ENCODE measurements at places on chromosomes 12 and 14.

DNA sequence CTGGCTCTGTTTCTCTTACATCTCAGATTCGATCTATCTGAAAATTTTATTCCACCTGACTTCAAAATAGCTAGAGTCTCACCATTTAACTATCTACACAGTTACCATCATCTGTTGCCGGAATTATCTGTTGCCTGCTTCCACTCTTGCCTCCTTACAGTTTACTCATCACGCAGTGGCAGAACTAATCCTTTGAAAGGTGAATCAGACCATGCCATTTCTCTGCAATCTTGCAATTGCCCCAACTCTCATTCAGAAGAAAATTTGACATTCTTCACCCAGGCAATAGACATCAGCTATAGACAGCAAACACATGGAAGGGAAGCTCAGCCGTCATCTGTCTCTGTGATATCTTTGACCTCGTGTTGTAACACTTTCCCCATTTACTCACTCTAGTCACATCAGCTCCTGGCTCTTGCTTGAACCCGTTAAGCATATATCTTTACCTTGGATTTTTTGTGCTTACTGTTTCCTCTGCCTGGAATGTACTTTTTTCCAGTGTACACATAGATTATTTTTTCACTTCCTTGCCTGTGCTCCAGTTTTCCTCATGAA lies 85.5 kb downstream of the PDE3A start:
- DNase-seq = no peak

DNA sequence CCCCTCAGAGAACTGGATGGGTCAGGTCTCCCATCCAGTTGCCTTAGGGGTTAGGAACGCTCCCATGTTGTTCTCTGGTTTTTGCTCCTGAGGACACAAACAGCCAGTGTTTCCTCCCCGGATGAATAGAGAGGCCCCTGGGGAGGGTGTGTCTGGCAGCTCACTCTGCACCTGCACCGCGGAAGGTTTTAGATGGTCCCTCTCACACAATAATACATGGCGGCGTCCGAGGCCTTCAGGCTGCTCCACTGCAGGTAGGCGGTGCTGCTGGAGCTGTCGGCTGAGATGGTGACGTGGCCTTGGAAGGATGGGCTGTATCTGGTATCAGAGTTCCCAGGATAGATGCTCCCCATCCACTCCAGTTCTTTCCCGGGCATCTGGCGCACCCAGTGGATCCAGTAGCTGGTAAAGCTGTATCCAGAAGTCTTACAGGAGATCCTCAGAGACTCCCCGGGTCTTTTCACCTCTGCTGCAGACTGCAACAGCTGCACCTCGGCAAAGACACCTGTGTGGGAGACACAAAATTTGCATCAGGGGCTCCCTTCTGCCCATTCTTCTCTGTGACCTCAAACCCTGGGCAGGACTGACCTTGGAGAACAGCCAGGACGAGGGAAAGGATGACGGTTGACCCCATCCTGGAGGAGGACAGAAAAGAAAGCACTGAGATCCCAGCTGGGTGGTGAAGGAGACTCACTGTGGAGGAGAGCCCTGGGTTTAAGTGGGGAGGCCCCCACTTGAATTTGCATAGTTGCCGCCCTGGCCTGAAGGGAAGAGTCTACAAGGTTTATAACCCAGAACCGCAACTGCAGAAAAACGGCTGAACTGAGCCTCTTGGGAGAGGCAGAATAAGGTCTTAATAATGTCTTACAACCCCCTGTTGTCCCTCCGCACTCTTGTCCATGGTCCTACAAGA lies 1324.8 kb downstream of the TMEM121 start:
- no peak for DNase-seq

GRCh38 chr14:24057271-24057670 lies 5.5 kb downstream of the CARMIL3 start:
- no peak for DNase-seq

DNA sequence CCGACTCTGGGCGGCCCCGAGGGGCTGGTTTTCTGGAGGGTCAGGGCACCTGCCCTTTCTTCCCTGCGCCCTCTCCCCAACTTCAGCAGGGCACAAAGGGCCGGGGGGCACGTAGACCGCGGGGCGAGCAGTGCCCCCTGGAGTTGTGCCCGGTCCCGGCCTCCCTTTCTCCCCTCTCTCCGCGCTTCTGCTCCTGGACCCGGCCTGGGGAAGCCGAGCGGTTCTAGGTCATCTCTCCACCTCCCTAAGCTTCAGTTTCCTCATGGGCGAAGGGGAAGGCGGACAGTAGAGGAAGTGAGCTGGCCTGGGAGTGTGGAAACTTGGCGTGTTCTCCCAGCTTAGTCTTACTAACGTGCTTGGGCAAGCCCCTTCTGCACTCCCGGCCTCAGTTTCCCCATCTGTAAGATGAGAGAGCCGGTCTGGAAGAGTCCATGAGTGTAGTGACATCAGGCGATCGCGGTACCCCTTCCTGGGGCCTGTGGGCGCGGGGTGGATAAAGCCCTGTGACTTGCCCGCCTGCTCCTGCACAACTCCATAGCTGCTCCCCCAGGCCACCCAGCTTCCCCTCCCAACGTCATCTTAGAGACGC lies 158.6 kb upstream of the PARP11 start:
- no peak for DNase-seq

DNA sequence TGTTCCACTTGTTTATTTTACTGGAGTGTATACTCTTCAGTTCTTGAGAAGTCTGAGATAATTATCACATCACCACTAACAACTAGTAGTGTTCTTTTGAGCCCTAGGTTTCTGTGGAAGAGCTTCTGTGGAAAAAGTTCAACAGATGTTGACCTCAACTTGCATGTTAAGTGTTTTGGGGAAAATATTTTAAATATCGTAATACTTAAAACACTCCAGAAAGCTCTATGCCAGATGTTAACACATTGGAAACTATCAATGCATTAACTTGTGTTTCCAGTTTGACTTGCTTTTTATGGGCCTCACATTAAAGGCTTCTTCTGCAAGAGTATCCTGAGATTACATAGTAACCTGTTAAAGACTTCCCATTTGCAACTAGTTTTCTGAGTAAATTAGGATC lies 173.1 kb downstream of the DUSP6 start:
- no peak for DNase-seq

- no peak for DNase-seq
These were observed 61.2 kb downstream of the ATG14 start for GRCh38 chr14:55350461-55350860.

- DNase-seq = no peak
These were observed 25.4 kb upstream of the YY1 start for GRCh38 chr14:100213587-100213955.

DNA sequence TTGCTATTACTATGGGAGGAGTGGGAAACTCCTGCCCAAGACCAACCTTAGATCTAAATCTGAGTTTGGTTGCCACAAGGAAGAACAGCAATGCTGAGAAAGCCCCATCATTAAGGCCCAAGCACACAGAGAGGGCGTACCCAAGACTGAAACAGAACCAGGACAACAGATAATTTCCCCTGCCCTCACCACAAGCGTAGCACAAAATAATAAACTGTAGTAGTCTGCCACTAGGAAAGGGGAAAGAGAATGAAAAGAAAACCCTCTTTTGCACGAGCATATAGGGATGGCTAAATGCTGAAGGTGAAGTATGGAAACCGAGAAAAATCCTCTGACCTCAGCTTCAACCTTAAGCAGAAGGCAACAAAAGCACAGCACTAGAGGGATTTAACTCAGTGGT lies 76.5 kb upstream of the DHRS4 start:
- no peak for DNase-seq

DNA sequence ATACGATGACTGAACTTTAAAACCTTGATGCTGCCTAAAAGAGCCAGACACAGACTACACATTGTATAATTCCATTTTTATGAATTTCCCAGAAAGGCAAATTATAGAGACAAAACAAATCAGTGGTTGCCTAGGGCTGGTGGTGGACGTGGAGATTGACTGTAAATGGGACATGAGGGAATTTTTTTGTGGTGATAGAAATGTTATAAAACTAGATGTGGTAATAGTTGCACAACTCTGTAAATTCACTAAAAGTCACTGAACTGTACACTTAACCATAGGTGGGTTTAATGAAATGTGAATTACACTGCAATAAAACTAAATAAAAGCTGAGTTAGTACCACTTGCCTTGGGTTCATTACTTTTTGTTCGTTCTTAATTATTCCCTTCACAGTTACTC lies 72.1 kb downstream of the PLEKHA5 start:
- no peak for DNase-seq

- DNase-seq = no peak
These were observed 62.6 kb downstream of the ANO6 start for GRCh38 chr12:45278447-45278846.

GRCh38 chr12:2454601-2455177 lies 340.1 kb upstream of the FKBP4 start:
- DNase-seq = no peak

GRCh38 chr14:104875811-104876210 lies 10.7 kb downstream of the CEP170B start:
- no peak for DNase-seq

GRCh38 chr14:72638021-72638420 lies 255.9 kb downstream of the DPF3 start:
- no peak for DNase-seq

- DNase-seq = no peak
These were observed 128.1 kb downstream of the ASCL1 start for GRCh38 chr12:103085541-103085940.
